ENCODE measurements at places on chromosomes 16 and 17.

DNA sequence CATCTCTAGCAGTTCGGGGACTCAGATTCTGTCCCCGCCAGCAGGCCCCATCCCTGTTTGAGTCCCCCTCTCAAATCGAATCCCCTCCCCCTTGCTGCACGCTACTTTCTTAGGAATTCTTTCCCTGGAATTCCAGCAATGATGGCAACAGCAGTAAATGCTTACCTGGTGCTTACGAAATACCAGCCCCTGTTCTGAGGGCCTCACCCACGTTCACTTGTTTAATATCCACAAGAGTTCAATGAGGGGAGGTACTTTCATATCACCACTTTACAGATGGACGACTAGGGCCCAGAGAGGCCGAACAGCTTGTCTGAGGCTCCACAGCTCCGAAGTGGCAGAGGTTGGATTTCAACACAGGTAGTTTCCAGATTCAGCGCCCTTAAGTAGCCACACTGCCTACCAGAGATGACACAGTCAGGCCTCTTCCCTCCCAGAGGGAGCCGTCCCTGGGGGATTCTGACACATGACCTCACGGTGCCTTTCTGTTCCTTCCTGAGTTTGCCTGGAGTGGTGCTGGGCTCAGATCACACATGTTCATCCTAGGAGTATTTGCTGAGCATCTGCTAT is 120.7 kb upstream of the GSE1 start:
- peak overlapping the region; percentile 94 for H3K27ac ChIP-seq

DNA sequence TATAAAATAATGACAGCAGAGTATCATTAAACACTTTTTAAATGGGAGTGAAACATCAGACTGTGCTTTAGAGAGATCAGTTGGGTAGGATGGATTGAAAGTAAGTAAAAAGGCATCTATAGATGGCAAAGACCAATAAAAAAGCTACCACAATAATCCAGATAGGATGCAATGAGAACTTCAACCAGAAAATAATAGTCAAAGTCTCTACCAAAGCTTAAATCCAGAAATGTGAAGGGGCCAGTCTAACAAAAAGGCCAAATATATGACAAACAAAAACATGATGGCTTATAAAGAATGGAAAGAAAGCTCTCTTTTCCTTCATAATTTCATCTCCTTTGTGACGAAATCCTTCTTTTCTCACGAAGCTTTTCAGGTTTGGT is 12.3 kb downstream of the KANSL1 start:
- H3K27ac ChIP-seq: no peak overlapping the region
- H3K27me3 ChIP-seq: no peaks in the 10 kb centered on the region
- H3K4me1 ChIP-seq: peaks cover 49% of the 10 kb centered on the region
- H3K4me3 ChIP-seq: no peak overlapping the region

DNA sequence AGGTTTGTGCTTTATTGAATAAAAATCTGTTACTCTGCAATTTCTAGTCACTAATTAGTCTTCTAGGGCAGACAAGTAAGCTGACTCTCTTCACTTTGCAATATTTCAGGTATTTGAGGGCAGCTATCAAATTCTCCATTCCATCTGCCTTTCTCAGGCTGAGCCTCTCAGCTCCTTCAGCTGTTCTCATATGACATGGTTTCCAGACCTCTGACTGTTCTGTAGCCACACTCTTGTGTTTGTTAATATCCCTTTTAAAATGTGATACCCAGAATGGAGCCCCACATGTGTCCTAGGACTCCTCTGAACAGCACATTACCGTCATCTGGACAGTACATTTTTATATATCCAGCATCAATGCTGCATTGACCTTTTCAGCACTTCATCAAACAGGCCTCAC is 46.1 kb upstream of the MTMR4 start:
- no peaks in the 10 kb centered on the region for H3K36me3 ChIP-seq
- no peaks in the 10 kb centered on the region for H3K4me1 ChIP-seq
- no peak overlapping the region for H3K27ac ChIP-seq
- no peaks in the 10 kb centered on the region for H3K27me3 ChIP-seq
- DNase-seq: no peak

DNA sequence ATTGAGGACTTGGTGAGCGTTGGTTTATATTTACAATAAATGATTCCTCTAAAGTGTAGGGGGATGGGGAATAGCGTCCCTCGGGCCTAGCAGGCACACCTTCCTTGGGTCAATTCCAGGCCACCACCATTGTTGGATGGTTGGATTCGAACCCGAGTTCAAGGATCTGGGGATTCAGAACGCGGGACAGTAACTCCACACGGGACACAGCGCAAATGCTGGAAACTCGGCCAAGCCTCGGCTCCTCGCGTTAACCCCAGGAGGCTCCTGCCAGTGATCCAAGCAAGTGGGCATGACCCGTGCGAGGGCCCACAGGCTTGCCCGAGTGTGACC is 613 bp downstream of the B9D1 start:
- peak overlapping the region; percentile 58 for H3K27ac ChIP-seq
- peaks cover 9% of the 10 kb centered on the region for H3K4me1 ChIP-seq
- H3K4me3 ChIP-seq: peak overlapping the region; percentile 66
- H3K27me3 ChIP-seq: no peaks in the 10 kb centered on the region

GRCh38 chr16:31216422-31217135 is at the start of gene PYDC1:
Gene PYDC1 (minus strand): TSS chr16:31217135. CDS start chr16:31217028, 107 bp downstream.
- no peaks in the 10 kb centered on the region for H3K4me1 ChIP-seq
- H3K27ac ChIP-seq: no peak within 1 kb of the TSS
- H3K36me3 ChIP-seq: no peaks in the 10 kb centered on the region
- peak within 1 kb of the TSS; percentile 40 for H3K4me3 ChIP-seq
- H3K27me3 ChIP-seq: peaks cover 73% of the 10 kb centered on the region

DNA sequence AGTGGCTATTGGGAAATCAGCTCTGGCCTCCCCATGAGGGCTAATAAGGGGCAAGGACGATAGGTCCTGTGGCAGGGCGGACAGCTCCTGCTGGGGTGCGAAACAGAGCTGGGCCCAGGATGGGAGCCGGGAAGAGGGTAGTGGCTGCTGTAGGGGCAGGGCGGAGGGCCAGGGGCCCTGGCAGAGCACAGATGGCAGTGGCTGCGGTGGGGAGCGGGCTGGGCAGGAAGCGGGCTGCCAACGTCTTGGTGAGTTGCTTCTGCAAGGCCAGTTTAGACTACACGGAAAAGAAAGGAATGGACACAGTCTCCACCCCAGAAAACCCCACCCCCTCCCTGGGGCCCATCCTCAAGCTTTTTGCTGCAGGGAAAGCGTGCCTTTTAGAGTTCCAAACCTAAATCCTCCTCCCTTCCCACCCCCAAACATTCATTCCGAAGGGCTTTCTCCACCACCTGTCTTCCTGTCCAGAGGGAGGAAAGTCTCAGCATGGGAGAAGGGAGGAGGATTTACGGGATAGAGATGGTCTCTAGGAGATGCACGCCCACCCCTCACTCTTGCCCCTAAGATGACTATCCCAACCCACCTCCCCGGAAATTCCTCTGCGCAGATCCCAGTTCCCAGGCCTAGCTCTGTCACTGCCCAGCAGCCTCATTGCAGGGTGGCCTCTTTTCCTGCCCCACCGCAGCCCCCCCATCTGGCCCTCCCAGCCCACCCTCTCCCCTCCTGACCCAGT is 7.1 kb downstream of the NKIRAS2 start:
- no peak overlapping the region for H3K27ac ChIP-seq
- H3K4me1 ChIP-seq: peaks cover 11% of the 10 kb centered on the region
- no peak overlapping the region for H3K4me3 ChIP-seq

GRCh38 chr17:48261297-48261880 is 153.8 kb downstream of the SNX11 start:
- no peaks in the 10 kb centered on the region for H3K4me1 ChIP-seq
- peaks cover 21% of the 10 kb centered on the region for H3K27me3 ChIP-seq
- no peak overlapping the region for H3K27ac ChIP-seq
- H3K36me3 ChIP-seq: no peaks in the 10 kb centered on the region
- no peak overlapping the region for H3K4me3 ChIP-seq

DNA sequence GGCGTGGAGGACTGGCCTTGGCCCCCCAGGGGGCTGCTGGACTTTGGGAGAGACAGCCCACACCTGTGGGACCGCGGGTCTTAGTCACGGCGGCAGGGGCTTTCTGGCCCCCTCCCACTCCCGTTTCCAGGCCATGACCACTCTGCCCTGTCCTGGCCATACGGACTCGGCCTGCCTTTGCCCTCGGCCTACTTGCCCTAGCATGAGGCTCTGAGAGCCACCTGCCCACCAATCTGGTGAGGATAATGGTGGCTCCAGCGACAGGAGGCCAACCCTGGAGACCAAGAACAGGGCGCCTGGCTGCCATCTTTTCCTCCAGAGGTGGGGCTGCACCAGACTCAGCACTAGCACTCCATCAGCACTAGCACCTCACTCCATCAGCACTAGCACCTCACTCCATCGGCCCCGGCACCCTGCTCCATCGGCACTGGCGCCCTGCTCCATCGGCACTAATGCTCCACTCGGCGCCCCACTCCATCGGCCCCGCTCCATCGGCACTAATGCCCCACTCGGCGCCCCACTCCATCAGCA is 7.0 kb downstream of the ZNF213 start:
- H3K27ac ChIP-seq: no peak overlapping the region
- no peak overlapping the region for H3K4me3 ChIP-seq
- H3K27me3 ChIP-seq: no peaks in the 10 kb centered on the region

DNA sequence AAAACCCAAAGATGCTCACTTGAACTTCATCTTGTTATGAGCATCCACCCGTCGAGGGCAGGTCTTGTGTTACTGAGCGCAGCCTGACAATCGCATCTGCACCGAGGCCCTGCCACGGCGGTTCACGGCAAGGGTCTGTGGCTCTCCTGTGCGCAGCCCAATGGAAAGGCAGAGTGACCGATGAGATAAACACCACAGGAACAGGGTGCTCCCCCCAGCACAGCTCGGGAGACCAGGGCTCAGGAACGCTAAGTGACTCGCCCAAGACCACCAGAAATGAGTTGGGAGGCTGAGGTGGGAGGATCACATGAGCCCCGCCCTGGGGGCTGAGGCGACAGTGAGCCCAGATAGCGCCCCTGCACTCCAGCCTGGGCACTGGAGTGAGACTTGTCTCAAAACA is 134.7 kb downstream of the ANKRD11 start:
- H3K27me3 ChIP-seq: no peaks in the 10 kb centered on the region
- H3K27ac ChIP-seq: no peak overlapping the region

DNA sequence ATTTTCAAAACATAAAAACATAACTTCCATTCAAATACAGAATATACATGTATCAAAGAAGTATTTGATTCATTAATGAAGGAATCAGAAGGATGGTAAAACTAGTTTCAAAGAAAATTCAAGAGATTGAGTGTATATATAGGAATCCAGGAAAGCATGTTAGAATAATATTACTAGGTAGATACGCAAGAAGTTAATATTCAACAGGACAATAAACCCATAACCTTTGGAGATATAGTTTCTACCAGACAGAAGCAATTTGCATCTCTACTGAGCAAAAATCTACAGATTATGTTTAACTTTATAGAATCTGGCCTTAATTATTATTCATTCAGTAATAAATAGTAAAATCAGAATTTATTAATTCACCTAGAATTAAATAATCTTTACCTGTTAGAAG is 166.8 kb downstream of the CNTNAP4 start:
- no peak overlapping the region for H3K4me3 ChIP-seq
- H3K27me3 ChIP-seq: no peaks in the 10 kb centered on the region
- no peak for DNase-seq
- no peaks in the 10 kb centered on the region for H3K36me3 ChIP-seq
- H3K27ac ChIP-seq: no peak overlapping the region

Measured in cardiac muscle cell (in vitro differentiated cells and primary cell).